ENCODE measurements at places on chromosomes 13 and 19. TPM values are rescaled to one million over a fixed set of nuclear protein-coding genes. Genes with fewer than 3 reads are reported as not detected.
A peak's percentile ranks its signal among the peaks of the same experiment; 100 is the strongest.

Gene C13orf42
- total RNA-seq = not detected

Gene ATXN8OS
- total RNA-seq = not detected

Gene PAN3
- total RNA-seq = 32.5 TPM

Gene BEST2
- total RNA-seq = not detected

Gene ZNF274
- total RNA-seq = 19.0 TPM

Gene STXBP2
- total RNA-seq = 562 TPM

Gene ZNF208
- 2.0 TPM for total RNA-seq

Gene ZNF681
- 1.0 TPM for total RNA-seq

Gene PRSS57
- total RNA-seq = 0.46 TPM

Gene TTYH1
- total RNA-seq = not detected

Gene RFC3
- total RNA-seq = 18.9 TPM

Gene DCLK1
- total RNA-seq = 2.1 TPM

Gene GET3
- 33.0 TPM for total RNA-seq

Gene CGB3
- total RNA-seq = not detected

Gene PLPPR3
- total RNA-seq = 5.3 TPM

GRCh38 chr19:322616-323015, 22.0 kb downstream of the MIER2 start:
- DNase-seq = no peak

DNA sequence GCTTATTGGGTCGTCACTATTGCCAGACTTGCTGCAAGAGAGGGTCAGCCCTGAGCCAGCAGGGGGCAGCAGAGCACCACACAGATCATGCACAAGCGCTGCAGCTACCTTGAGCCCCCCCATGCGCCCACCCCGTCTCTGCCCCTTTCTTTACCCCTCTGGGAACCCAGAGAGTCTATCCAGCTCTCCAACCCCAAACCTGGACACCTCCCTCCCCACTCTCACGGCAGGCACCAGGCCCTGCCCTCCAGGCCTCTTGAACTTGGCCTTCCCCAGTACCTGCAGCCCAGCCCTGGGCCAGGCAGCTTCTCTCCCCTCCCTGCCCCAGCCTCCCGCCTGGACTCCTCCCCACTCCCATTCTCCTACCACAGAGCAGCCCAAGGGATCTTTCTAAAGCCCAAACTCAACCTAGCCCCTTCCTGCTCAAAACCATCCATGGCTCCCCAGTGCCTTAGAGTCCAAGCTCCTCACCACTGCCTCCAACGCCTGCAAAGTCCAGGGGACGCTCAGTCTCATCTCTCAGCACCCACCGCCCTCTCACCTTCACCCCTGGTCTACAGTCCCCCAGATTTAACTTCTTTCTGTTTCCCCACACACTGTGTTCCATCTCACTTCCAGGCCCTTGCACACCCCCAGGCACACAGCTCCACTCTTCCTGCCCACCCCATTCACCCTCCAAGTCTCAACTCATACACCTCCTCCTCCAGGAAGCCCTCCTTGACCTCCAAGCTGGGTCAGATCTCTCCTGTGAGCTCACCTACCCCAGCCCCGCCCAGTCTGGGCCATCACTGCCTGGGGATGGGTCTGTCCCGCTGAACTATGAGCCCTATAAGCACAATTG, 9.4 kb upstream of the CEACAM16 start:
- peak; percentile 74 for DNase-seq

DNA sequence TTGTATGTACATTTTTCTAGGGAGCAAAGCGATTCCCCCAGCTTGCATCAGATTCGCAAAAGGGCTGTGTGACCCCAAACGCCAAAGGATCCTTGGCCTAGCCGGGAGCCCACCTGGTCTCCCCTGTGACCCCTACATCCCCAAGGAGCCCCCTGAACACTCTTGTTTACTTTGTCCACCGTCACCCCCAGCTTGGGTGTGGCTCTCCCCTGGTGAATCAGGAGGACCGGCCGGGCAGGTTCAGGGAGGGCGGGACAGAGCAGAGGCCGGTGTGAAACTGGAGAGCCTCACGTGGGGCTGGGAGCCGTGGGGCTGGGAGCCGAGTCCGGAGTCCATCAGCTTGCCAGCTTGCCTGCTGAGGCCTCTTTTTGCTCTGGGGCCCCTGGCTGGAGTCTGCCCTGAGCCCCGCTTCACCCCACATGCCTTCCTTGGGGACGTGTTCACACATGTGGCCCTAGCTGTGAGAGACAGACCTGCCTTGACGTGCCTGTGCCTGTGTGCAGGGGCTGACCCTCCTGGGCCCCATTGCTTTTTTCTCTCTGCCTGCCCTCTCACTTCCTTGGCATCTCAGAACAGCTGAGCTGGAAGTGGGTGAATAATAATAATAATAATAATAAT, 2.0 kb downstream of the ITPKC start:
- DNase-seq = peak; percentile 89

- no peak for DNase-seq
These were observed 28.1 kb downstream of the BRD4 start for GRCh38 chr19:15304140-15304705.

DNA sequence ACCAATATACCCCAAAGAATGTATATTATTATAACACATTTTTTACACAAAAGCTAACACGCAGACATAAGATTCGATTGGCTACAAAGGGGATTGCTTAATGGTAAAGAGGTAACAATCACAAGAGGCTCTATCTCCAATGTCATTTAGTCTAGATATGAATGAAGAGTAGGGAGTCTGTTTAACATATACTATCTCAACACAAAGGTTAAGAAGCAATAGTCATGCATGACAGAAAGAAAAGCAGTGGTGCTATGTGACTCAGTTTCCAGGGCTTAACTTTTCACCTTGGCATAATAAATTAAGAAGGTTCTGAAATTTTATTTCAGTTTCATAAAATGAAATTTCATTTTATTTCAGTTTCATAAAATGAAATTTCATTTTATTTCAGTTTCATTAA, 33.3 kb downstream of the UFM1 start:
- DNase-seq = no peak

DNA sequence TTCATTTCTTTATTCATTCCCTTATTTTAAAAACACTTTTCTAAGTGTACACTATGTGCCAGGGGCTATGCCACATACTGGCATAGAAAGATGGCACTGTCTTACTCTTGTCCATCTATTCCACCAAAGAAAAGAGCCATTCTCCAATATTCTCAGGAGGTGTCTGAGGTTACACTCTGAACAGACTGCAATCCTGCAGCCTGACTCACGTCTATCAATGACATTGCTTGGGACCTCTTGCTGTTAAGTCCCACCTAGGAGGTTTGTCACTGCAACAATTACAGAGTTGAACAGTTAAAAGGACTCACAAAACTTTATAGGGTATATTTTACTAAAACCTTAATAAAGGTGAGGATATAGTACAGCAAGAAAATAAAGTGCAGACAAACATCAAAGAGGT, 512.9 kb upstream of the HTR2A start:
- no peak for DNase-seq

DNA sequence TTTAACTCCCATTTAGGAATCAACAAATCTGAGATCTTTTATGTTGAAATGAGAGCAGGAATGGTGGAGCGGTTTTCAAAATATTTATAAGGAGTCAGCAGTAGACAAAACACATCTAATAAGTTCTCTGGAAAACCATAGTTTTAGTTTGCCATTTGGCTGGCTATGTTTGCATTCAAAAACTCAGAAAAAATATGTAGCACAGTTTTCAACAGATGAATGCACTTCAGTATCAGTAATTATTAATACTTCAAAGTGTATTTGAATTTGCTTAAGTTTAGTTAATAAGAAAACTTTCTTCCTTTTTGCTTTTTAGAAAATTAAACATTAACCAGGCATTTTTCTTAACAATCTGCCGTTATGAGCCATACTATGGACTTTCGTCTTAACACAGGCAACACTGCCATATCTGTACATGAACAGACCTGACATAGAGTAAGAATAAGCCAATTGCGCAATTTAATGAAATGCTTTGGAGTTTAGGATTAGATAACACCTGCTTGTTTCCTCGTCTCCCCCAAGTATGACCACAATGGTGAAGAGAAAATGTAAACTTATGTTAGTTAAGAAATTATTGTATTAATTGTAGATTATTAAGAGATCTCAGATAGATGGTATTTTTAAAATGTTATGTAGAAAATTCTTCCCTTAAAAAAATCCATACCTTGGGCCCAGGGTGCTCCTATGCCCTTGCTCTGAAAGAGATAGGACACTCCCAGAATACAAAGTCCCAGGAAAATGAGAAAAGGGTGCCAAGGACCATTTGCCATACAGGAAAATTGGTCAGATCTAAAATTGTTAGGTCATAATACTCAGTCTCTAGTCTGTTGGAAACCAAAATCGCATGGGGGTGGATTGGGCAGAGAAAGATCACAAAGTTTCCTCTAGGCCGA, 552.3 kb upstream of the ARGLU1 start:
- DNase-seq = no peak

DNA sequence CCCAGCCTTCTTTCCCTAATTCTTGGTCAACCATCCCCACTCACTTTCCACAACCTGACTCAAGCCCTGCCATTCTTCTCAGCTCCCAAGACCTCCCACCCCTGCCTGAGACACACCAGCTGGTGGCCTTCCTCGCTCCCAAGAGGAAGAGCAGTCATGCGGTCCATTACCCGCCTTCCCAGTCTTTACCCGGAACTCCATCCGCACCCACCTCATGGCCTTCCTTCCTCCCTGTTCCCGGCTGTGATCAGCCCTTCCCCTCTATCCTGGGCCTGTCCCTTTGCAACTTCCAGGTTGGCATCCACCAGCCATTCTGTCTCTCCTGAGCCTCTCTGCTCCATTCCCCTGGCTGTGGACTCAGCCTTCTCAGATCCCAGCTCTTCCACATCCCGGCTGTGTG, 18.6 kb upstream of the INSR start:
- DNase-seq = no peak

DNA sequence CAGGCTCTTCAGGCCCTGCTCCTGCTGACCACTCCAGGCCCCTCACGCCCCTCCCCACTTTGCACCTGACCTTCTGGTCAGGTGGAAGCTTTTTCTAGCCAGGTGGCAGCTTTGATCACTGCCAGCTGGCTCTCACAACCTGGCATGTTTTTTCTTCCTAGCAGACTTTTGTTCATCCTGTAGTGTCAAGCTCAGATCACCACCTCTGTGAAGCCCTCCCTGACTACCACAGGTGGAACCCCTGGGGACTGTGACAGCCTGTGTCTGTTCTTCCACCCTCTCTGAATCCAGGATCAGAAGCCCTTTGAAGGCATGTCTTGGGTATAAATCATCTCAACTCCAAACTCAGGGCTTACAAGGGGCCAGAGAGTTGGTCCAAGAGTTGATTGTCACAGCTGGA, 10.3 kb upstream of the CNFN start:
- DNase-seq = no peak

DNA sequence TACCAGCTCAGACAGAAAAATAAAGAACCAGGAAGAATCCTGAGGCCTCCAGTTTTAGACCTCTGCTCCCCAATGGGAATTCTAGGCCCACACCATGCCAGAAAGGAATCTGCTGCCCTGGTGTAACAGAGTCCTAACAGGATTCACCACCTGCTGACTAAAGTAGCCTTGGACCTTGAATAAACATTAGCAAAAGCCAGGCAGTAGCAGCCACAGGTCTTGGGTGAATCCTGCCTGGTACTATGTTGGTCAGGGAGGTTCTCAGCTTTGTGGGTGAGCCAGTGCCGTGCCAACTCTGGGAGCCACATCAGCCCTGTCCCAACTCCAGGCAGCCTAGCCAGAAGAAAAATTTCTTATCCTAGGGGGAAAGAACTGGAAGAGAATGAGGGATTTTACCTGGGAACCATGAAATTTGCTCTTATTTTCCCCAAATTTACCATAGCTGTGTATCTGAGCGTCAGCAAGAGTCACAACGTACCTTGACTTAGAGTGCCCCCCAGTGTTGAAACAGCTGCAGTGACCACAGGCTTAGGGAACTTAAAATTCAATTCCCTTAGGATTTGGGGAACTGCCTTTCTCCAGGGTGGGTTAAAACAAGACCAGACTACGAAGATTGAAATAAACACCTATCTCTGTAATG, 1895.6 kb upstream of the PRR20A start:
- no peak for DNase-seq

DNA sequence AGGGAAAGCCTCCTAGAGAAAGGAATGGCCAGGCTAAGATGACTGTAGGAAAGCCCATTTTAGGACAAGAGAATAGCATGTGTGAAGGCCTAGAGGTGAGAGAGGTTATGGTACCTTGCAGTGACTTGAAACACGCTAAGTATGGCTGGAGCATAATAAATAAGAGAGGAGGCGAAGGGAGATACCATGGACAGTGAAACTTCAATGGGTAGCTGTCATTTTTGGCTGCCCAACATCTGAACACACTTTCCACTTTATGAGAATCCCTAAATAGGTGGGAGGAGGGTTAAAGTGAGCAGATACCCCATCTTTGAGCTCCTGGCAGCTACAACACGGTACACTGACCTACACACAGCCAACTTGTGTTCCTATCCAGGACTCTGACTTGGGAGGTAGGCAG, 8.0 kb upstream of the IFT88 start:
- DNase-seq = no peak

DNA sequence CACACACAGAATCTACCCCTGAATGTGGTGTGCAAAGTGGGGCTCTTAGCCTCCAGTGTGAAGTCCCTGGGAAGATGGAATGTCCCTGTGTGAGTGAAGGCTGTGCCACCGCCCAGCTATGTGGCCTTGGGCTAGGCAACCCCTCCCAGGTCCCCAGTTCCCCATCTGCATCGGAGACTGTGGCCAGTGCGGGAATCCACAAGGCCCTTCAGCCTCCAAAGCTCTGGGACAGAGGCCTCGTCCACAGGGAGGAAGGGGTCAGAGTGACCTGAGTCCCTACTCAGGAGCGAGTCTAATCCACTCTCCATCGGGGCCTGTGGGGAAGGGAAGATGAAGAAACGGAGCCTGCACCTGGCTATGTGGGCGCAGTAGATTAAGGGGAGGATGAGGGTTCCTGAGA, 19.3 kb upstream of the KIR3DL3 start:
- no peak for DNase-seq

GRCh38 chr19:17671906-17672305, 16.2 kb downstream of the UNC13A start:
- DNase-seq = no peak

GRCh38 chr19:11465600-11465999, 15.2 kb downstream of the ELAVL3 start:
- no peak for DNase-seq

- no peak for DNase-seq
These were observed 17.8 kb downstream of the ACTL9 start for GRCh38 chr19:8680676-8681344.

GRCh38 chr19:1237027-1237659, 662 bp downstream of the CBARP start:
- no peak for DNase-seq

DNA sequence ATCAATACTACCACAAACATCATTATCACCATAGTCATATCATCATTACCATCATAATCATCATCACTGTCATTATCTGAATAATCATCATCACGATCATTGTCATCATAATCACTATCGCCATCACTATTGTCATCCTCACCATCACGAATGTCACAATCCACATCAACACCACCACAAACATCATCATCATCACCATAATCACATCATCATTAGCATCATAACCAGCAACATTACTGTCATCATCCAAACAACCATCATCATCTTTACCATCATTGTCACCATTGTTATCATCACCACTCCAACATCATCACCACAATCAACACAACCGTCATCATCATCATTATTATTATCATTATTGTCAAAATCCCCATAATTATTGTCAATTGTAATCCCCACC, 61.2 kb downstream of the MBD3L1 start:
- DNase-seq = no peak

All from upper lobe of left lung (tissue), 6 donors.